Hair follicle dermal papilla cell (primary cell): ENCODE measurements at places on chromosomes 7 and 10. TPM values are rescaled to one million over a fixed set of nuclear protein-coding genes. Genes with fewer than 3 reads are reported as not detected.

Gene CFAP58
- total RNA-seq = 0.49 and 0.81 TPM in 2 replicates

Gene HHEX
- total RNA-seq = 0.73 and 1.3 TPM in 2 replicates

Gene AZGP1
- 0.12 TPM in 1 of 2 replicates, not detected in the other for total RNA-seq

Gene MTG1
- 25.1 and 26.8 TPM in 2 replicates for total RNA-seq

Gene CCDC146
- total RNA-seq = 2.2 and 4.1 TPM in 2 replicates

Gene PNLIPRP2
- total RNA-seq = not detected in 2 replicates

Gene AS3MT
- total RNA-seq = 9.9 and 14.6 TPM in 2 replicates

Gene CADPS2
- 15.3 and 24.5 TPM in 2 replicates for total RNA-seq

Gene LRIT1
- total RNA-seq = not detected in 2 replicates

Gene TAS2R3
- total RNA-seq = 0.81 and 1.2 TPM in 2 replicates

Gene CRYGN
- total RNA-seq = 0.16 and 0.61 TPM in 2 replicates

Gene MSS51
- total RNA-seq = 2.9 TPM in 2 replicates

Gene BLNK
- total RNA-seq = not detected in 2 replicates

Gene CYP26C1
- total RNA-seq = under 0.01 and 0.16 TPM in 2 replicates

Gene SH3PXD2A
- total RNA-seq = 58.3 and 83.9 TPM in 2 replicates

Gene GHRHR
- not detected in 2 replicates for total RNA-seq

Gene ZNF282
- 42.9 and 48.2 TPM in 2 replicates for total RNA-seq
